ENCODE measurements at places on chromosomes 11 and 22. TPM values are rescaled to one million over a fixed set of nuclear protein-coding genes. Genes with fewer than 3 reads are reported as not detected.
A peak's percentile ranks its signal among the peaks of the same experiment; 100 is the strongest.

- no peaks in the 10 kb centered on the region for H3K4me1 ChIP-seq
- H3K4me3 ChIP-seq = no peak overlapping the region
- no peaks in the 10 kb centered on the region for H3K36me3 ChIP-seq
- no peak overlapping the region for H3K27ac ChIP-seq
- DNase-seq = no peak
Measured at GRCh38 chr11:5507933-5508305, 1.8 kb downstream of the UBQLN3 start.

- no peaks in the 10 kb centered on the region for H3K36me3 ChIP-seq
- peaks cover 22% of the 10 kb centered on the region for H3K4me1 ChIP-seq
- H3K27ac ChIP-seq = no peak overlapping the region
Measured at GRCh38 chr11:78426845-78427244, 9.2 kb upstream of the GAB2 start.

- no peak overlapping the region for H3K4me3 ChIP-seq
- DNase-seq = no peak
- peak overlapping the region; percentile 99 for H3K27ac ChIP-seq
- no peaks in the 10 kb centered on the region for H3K27me3 ChIP-seq
- no peaks in the 10 kb centered on the region for H3K36me3 ChIP-seq
Measured at GRCh38 chr11:122322329-122322728, 206.3 kb upstream of the BLID start.

DNAJB7 gene
- not detected for total RNA-seq

GRCh38 chr11:47164321-47164720, 12.4 kb downstream of the ARFGAP2 start:
- H3K27me3 ChIP-seq = no peaks in the 10 kb centered on the region
- DNase-seq = no peak
- no peak overlapping the region for H3K4me3 ChIP-seq

TSPAN32 gene
- not detected for total RNA-seq

DNA sequence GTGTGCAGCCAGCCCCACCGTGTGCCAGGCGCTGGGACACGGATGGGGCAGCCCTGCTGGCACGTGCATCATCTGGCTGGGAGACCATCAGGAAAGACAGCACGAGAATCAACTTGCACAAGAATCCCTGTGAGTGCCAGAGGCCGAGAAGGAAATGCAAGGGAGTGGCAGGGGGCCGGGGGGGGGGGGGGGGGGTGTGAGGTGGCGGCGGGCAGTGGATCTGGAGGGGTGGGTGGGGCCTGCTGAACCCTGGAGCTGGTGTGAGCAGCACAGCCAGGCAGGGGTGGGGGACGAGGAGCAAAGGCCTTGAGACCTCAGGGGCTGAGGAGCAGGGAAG, 14.0 kb upstream of the FLRT1 start:
- no peak overlapping the region for H3K27ac ChIP-seq
- H3K36me3 ChIP-seq = no peaks in the 10 kb centered on the region
- H3K4me3 ChIP-seq = no peak overlapping the region

DNA sequence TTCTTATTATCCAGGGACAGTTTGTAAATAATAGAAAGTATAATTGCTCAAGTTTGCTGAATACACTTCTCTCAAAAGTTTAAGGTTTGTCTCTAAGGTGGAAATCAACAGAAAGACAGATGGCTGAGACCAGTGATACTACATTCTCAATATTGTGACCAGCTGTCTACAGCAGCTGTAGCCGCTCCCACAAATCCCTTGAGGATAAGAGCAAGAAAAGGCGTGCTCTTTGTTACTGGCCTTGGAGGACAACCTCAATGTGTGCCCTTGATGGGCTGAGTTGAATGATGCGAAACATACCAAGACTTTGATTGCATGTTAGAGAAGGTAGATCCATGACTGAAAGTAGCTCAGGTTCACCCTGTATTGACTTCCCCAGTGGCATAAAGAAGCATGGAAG, 6.1 kb downstream of the OR6M1 start:
- no peak overlapping the region for H3K4me3 ChIP-seq
- H3K4me1 ChIP-seq = peaks cover 6% of the 10 kb centered on the region
- H3K27ac ChIP-seq = no peak overlapping the region
- no peaks in the 10 kb centered on the region for H3K36me3 ChIP-seq
- no peaks in the 10 kb centered on the region for H3K27me3 ChIP-seq

CDC45 gene
- total RNA-seq = 8.6 TPM

DNA sequence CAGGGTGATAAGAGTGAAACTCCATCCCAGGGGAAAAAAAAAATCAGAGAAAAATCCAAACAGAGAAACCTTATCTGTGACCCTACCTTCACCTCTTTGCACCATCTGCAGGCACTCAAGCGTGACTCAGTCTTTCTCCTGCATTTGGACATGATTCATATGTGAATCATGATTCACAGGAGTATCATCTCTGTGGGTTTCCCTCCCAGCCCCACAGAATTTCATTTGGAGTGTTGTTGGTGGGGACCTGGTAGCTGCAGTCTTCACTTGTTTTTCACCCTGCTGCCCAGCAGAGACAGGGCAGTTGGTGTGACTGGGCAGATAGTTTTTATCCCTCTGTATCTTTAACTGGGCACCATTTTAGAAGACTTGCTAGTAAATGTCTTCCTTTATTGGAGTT, 75.7 kb downstream of the DEPDC5 start:
- H3K27me3 ChIP-seq = no peaks in the 10 kb centered on the region
- H3K4me3 ChIP-seq = no peak overlapping the region
- DNase-seq = no peak
- no peaks in the 10 kb centered on the region for H3K4me1 ChIP-seq
- no peak overlapping the region for H3K27ac ChIP-seq

DNA sequence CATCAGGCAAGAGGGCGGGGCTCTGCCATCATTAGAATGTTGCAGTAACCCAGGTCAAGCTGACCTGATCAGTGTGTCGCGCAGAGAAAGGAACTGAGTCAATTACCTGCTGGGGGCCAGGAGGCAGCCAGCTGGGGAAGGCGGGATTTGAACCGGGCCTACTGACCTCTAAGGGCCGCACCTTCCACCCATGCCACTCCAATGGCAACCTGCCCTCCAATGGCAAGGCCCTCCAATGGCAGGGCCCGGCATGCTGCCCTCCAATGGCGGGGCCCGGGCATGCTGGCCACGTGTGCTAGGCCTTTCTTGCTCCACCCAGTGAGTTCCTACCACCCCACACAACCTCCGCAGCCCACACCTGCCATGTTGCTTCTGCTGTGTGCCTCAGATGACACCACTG, 407.6 kb downstream of the CTTN start:
- H3K36me3 ChIP-seq = no peaks in the 10 kb centered on the region
- no peak overlapping the region for H3K27ac ChIP-seq
- no peaks in the 10 kb centered on the region for H3K27me3 ChIP-seq
- H3K4me1 ChIP-seq = no peaks in the 10 kb centered on the region
- no peak for DNase-seq

DNA sequence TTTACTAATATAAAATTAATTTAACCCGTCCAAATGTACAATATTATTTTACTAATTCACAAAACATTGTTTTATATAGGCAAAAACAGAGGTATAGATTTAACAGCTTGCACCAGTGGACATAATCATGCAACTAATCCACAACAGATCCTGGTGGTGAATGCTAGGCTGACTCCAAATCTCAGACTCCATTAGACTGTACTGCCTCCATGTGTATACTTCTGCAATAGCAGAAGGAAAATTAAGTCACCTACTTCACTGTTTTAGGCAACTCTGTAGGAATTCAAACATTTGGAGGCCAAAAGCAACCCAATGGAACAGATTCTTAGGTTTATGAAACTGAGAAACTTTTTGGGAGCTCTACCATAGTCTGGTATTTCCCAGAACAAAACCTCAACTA, 30.0 kb upstream of the RAB39A start:
- no peak overlapping the region for H3K27ac ChIP-seq
- no peak overlapping the region for H3K4me3 ChIP-seq
- DNase-seq = no peak
- no peaks in the 10 kb centered on the region for H3K4me1 ChIP-seq

DNA sequence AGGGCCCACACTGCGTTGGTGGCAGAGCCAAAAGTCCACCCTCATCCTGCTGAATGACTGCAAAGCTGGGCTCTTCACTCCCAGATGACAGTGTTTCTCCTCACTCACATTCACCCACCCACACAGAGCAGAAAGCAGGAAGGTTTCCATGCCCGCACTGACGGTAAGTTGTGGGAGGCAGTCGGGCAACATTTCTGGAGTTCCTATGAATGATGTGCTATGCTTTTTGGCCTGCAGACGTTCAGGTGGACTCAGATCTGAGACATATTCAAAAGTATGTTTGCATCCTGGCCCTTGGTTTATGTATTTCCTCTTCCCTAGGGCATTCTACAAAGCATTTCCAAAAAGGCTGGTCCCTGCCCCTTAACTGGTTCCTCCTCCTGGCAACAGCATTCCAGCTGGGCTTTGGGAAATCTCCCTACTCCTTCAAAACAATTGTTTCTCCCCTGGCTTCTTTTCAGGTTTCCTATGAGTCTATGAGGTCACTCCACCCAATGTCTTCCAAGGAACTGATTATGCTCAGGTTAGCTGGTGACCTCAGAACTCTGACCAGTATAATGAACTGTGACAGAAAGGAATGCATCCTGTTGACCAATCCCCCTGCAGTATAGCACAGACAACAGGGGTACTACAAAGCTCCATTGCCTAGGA, 36.4 kb downstream of the PACSIN2 start:
- peaks cover 23% of the 10 kb centered on the region for H3K4me1 ChIP-seq
- peaks cover under 1% of the 10 kb centered on the region for H3K36me3 ChIP-seq
- H3K27me3 ChIP-seq = no peaks in the 10 kb centered on the region
- no peak for DNase-seq
- H3K4me3 ChIP-seq = no peak overlapping the region

DNA sequence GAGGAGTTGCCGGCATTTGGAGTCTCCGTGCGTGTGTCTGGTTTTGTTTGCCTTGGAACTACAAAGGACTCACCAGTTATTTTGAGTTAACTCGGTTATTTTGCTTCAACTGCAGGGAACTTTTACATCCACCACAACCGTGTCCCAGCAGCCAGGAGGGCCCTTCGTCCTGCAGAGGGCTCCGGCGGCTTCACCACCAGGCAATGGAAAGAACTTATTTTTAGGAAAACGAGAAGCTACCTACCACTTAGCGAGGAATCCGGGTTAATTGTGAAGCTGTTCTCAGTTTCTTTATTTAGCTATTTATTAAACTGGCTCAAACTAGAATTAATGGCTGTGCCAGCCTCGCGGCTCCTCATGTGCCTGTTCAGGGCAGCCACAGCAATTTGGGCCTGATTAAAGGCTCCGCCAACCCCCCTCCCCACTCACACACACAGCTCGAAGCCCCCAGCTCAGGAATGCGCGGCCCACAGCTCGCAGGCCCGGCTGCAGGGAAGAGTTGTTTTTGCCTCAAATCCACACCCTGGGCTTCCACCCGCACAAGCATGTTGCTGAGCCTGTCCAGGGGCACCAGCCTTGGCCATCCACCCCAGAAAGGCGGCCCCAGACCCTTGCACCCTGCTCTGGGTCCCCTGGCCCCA, 55.9 kb upstream of the FGF3 start:
- peak; percentile 42 for DNase-seq
- no peaks in the 10 kb centered on the region for H3K36me3 ChIP-seq
- H3K27ac ChIP-seq = no peak overlapping the region
- H3K27me3 ChIP-seq = no peaks in the 10 kb centered on the region
- H3K4me1 ChIP-seq = no peaks in the 10 kb centered on the region
- H3K4me3 ChIP-seq = no peak overlapping the region

- DNase-seq = no peak
- H3K4me1 ChIP-seq = no peaks in the 10 kb centered on the region
- H3K36me3 ChIP-seq = no peaks in the 10 kb centered on the region
- no peak overlapping the region for H3K4me3 ChIP-seq
Measured at GRCh38 chr11:68803766-68804165, 38.0 kb downstream of the CPT1A start.

XKR3 gene
- not detected for total RNA-seq

GAS2 gene
- total RNA-seq = 4.5 TPM

CD3D gene
- total RNA-seq = not detected

GRAP2 gene
- 0.90 TPM for total RNA-seq

DNA sequence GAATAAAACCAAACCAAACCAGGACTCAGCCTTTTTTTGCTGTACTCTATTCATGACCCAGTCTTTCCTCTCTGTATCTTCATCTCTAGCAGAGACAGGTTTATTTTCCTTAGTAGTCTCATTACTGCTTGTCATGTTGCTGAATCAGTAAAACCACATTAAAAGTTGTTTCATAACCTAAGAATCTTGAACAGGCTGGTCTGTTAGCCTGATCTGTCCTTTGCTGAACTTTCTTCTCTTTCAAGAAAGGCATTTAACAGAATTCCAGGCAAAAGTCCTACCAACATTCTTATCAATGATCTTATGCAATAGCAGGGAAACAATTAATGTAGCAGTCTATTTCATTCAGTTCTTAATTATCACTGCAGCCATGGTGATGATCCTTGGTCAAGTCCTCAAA, 197.7 kb downstream of the CASP12 start:
- no peaks in the 10 kb centered on the region for H3K4me1 ChIP-seq
- H3K4me3 ChIP-seq = no peak overlapping the region
- no peak overlapping the region for H3K27ac ChIP-seq
- no peaks in the 10 kb centered on the region for H3K36me3 ChIP-seq

- no peak for DNase-seq
- H3K27ac ChIP-seq = no peak overlapping the region
- H3K27me3 ChIP-seq = no peaks in the 10 kb centered on the region
Measured at GRCh38 chr11:15334766-15335165, 220.0 kb downstream of the INSC start.

GRCh38 chr11:69362315-69362714, 68.4 kb downstream of the MYEOV start:
- no peak overlapping the region for H3K4me3 ChIP-seq
- peak; percentile 56 for DNase-seq
- H3K27me3 ChIP-seq = no peaks in the 10 kb centered on the region
- no peaks in the 10 kb centered on the region for H3K4me1 ChIP-seq
- H3K36me3 ChIP-seq = no peaks in the 10 kb centered on the region

CD3E gene
- total RNA-seq = 0.29 TPM

DNA sequence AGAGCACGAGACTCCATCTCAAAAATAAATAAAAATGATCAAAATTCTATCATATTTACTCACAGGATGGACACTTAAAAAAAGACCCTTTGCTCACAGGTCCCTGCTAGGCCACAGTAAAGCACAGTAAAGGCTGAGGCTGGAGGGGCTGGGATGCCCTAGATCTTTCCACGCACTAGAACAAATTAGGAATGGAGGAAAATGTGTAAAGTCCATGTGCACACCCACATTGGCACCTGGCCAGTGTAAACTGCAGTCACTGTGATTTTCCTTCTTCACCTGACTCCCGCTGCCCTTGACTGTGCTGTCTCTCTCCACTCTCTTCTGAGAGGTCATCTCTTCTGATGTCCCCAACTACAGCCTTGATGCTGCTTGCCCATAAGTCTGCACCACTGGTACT, 195.5 kb downstream of the EFCAB6 start:
- H3K27ac ChIP-seq = no peak overlapping the region
- no peak for DNase-seq
- no peak overlapping the region for H3K4me3 ChIP-seq
- no peaks in the 10 kb centered on the region for H3K36me3 ChIP-seq
- H3K4me1 ChIP-seq = no peaks in the 10 kb centered on the region

AQP11 gene
- total RNA-seq = 2.6 TPM

DNA sequence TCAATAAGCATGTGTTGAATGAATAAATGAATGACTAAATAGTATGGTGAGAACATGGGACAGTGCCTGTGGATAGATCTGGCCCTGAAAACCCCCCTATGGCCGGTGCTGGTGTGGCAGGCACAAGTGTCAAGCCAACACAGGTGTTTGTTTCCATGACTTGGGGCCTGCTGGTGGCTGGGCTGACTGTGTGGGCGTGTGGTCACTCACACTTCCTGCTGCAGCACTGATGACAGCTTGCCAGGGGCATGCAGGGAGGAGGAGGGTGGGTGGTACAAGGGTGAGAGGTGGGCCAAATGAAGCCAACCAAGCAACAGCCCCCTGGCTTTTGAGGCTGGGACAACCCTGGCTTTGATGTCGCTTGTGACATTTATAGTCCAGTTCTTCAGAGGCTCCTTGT, 30.3 kb upstream of the ABCC8 start:
- H3K27ac ChIP-seq = no peak overlapping the region
- no peaks in the 10 kb centered on the region for H3K27me3 ChIP-seq
- no peaks in the 10 kb centered on the region for H3K36me3 ChIP-seq
- no peak overlapping the region for H3K4me3 ChIP-seq
- no peak for DNase-seq
